ENCODE measurements at places on chromosomes 12 and 14.

- DNase-seq = no peak
Measured at GRCh38 chr14:103731481-103731880, 15.9 kb downstream of the ZFYVE21 start.

GRCh38 chr12:131903270-131904255 lies 9.1 kb downstream of the ULK1 start:
- no peak for DNase-seq

GRCh38 chr12:97943359-97943758 lies 480.8 kb downstream of the RMST start:
- DNase-seq = no peak

GRCh38 chr12:132740652-132741051 lies 21.0 kb downstream of the ANKLE2 start:
- no peak for DNase-seq

DNA sequence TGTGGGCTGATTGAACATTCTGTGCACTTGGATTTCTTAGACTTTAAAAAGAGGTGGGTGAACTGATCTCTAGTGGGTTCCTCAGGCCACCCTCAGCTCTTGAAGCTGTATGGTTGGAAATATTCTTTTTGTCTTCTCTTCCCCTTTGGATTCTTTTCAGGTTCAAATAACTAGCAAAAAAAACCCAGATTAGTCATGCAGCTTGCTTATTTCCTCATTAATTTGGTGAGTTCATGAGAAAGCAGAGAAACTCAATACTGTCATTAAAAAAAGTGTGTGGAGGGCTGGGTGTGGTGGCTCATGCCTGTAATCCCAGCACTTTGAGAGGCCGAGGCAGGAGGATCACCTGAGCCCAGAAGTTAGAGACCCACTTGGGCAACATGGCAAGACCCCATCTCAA lies 183.4 kb downstream of the ESR2 start:
- DNase-seq = no peak

DNA sequence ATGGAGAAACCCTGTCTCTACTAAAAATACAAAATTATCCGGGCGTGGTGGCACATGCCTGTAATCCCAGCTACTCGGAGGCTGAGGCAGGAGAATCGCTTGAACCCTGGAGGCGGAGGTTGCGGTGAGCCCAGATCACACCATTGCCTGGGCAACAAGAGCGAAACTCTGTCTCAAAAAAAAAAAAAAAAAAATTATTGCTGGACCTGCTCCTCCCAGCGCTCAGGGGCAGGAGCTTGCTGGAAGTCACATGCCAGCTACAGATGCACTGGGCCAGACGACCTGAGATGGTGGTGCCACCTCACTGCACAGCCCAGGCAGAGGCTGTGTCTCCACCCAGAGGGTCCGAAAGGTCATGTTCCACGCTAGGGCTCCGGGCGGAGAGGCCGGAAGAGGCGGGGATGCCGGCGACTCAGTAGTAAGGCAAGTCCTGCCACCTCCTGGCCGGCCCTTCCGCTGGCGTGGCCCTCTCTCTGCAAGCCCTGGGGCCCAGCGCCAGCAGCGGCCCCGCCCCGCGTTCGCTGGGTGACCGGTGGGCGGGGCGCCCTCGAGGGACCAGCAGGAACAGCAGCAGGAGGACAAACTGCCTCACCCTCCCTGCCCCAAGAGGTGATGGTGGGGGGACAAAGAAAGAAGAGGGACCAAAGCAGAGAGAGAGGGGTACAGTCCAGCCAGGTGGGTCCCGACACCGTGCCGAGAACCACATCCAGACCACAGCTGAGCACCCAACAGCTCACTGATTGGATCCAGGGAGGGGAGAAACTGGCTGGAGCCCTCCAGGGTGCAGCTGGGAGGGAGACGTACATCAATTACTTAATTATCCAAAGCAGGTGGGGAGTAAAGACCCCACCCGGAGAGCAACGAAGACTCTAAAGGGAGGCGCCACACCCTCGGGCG lies 3.6 kb upstream of the RHOF start:
- no peak for DNase-seq

GRCh38 chr12:76451528-76451927 lies 103.3 kb upstream of the BBS10 start:
- DNase-seq = no peak

DNA sequence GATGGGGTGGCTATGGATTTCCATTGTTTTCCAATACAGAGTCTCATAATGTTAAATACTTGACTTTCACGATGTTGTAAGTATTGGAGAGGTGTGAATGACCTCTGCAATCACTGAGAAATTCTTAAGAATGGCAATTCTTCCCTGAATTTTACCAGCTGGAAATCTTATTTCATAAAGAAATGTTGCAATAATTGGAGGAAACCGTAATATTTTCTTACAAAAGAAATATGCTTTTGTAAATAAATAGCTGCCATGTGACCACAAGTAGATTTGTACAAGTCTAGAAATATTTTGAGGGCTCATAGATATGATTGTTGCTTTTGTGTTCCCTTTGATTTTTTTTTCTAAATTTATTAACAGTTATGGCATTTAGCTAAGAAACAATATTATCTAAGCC lies 308.7 kb upstream of the ATP2B1 start:
- DNase-seq = no peak

DNA sequence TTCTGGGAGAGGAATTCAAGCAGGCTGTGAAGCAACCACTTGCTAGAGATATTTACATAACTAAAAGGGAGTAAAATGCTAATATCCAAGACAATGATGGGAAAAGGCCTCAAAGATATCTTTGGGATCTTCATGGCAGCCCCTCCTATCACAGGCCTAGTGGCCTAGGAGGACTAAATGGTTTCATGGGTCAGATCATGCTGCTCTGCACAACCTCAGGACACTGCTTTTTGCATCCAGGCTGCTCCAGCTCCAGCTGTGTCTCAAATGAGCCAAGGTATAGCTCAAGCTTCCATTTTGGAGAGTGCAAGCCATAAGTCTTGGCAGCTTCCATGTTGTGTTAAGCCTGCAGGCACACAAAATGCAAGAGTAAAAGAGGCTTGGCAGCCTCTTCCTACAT lies 195.6 kb upstream of the SSTR1 start:
- no peak for DNase-seq

DNA sequence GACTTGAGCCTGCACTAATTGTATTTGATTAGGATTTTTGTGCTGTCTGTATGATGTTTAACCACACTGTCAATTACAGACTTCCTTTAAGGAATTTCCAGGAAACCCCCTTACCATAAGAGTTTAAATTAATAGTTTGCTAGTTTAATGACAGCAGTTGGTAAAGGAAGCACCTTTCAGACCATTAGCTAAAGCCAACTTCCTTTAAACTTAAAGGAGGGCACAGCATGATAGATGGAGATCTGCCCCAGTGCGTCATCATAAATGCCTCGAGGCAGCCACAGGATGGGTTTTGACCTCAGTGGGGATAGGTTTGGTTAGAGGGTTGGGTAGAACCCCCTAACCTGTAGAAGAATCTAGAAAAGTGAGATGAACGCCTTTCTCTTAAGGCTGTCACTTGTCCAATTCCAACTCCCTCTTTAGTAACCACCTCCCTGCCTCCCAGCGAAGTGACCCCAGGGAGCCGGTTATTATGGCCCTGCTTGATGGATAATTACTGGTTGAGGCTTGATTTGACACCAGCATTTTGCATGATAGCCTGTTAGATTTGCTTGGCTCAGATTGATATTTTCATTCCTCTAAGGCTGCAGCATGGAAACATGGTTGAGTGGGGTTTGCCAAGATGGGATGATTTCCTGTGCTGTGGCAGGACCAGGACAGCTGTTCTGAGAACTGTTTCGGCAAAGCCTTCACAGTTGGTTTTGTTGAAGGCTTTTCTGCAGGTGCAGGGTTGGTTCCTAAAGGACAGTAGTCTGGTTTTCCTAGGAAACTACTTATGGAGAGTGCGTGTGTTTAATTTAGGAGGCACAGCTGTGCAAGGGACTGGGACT lies 62.7 kb downstream of the CHST11 start:
- peak; percentile 39 for DNase-seq

DNA sequence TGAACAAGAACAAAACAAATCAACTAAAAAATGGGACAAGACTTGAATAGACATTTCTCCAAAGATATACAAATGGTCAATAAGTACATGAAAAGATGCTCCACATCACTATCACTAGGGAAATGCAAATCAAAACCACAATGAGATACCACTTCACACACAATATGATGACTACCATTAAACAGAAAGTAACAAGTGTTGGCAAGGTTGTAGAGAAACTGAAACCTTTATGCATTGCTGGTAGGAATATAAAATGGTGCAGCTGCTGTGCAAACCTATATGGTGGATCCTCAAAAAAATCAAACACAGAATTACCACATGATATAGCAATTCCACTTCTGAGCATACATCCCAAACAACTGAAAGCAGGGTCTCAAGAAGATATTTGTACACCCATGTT lies 5.2 kb downstream of the SMAGP start:
- no peak for DNase-seq

- DNase-seq = no peak
Measured at GRCh38 chr14:28671425-28671824, 95.2 kb upstream of the FOXG1 start.

GRCh38 chr12:48972952-48973483 lies 1.5 kb upstream of the WNT10B start:
- no peak for DNase-seq

DNA sequence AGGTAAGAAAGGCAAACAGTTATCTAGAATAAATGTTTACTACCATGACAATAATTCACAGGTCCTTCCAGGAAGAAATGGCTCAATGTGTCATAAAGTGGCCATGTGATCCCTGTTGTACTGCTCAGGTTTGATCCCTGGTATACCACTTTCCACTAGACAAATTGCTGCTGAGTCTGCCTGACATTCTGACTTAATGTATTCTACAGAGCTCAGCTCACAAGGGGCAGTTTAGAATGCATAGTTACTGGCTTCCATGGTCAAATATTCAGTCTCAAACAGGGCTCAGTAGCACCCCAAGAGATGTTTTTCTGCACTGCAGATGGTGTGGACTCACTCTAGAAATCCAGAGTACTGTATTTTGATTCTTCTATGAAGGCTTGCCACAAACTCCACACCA lies 21.8 kb downstream of the TSHR start:
- DNase-seq = no peak

DNA sequence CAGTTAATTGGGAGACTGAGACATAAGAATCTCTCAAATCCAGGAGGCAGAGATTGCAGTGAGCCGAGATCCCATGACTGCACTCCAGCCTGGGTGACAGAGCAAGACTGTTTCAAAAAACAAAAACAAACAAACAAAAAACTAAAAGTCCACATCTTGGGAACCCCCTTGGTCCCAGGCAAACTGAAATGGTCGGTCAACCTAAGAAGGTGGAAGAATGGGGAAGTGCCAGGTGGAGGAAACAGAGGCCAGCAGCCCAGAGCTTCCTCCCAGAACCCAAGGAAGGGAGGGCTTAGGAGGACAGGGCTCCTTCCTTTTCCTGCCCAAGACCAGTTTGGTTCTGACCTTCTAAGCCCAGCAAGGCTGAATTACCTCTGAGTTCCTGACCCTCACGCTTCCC lies 121.0 kb upstream of the FUT8 start:
- DNase-seq = no peak

GRCh38 chr14:61347826-61348443 lies 26.6 kb downstream of the PRKCH start:
- no peak for DNase-seq

DNA sequence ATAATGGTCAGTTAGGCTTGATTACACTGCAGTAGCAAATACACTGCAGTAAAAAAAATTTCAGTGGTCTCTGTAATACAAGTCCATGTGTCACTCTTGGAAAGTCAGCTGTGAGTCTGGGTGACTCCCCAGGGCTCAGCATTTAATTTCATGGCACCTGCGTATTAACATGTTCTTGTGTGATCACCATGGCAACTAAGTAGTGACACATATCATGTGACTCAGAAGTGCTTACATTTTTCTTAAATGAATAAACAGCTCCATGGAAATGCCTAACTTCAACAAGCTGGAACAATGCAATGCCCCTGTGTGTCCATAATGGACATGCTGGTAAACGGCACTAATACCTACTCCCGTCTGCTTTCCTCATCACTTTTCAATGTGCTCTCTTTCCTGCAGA lies 88.5 kb upstream of the ANO4 start:
- no peak for DNase-seq

- DNase-seq = no peak
Measured at GRCh38 chr12:24822121-24822899, 126.6 kb downstream of the BCAT1 start.

GRCh38 chr12:89278862-89279261 lies 73.4 kb downstream of the DUSP6 start:
- DNase-seq = no peak

DNA sequence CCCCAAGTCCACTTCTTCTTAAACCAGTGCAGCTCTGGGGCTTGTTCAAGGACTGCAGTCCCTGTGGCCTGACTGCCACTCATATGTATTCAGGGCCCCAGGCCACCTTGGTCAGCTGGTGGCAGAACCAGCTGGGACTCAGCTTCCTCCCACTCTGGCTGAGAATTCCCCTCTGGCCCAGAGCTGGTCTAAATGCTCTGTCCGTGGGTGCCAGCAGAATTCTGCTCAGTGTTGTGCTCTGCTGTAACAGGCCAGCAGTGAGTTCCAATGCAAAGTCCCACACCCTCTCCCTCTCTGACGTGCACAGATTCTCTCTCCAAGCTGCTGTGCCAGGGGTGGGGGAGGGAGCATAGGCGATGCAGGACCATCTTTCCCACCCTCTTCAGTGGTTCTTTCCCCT lies 210.4 kb upstream of the RGS6 start:
- no peak for DNase-seq

All from activated CD8-positive, alpha-beta memory T cell treated with anti-CD3 and anti-CD28 coated beads for 1 hour (primary cell).